Stimulated activated CD4-positive, alpha-beta T cell treated with anti-CD3 and anti-CD28 coated beads, Interleukin-1b, Interleukin-23, amount 100 ng/mL, for 24 hours (primary cell): ENCODE measurements at places on chromosomes 11 and 22.

GRCh38 chr11:96275801-96276594 is 67.0 kb downstream of the MAML2 start:
- no peak for DNase-seq

GRCh38 chr11:12066799-12067508 is 43.4 kb upstream of the MICAL2 start:
- DNase-seq: no peak

GRCh38 chr22:50625568-50626313 is 2.2 kb downstream of the ARSA start:
- DNase-seq: no peak

DNA sequence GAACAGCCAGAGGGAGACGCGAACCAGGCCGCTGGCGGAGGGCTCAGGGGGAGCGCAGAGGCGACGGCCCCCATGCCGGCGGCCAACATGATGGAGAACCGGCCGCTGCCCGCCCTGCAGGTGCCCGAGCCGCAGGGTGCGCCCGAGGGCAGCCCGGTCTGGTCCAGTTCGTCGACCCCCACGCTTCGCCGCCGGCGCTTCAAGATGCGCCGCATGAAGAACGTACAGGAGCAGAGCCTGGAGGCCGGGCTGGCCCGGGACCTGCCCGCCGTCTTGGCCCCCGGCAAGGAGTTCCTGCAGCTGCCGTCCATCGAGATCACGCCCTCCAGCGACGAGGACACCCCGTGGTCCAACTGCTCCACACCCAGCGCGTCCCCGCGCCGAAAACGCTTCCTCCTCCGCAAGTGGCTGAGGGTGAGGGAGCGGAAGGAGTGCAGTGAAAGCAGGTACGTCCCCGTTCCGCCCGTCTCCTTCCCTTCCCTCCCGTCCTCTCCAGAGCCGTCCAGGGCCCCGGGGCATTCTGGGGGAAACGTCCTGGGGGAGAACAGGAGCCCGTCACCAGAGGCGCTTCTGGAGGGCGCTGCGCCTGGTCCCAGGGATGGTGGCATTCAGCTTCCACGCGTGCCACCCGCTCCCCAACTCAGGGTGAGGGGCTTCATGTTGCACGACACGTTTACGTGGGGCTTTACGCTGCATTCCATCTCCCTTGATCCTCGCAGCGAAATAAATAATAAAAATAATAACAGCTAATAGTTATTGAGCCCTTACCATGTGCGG is 840 bp downstream of the GRAMD1B start:
- peak; percentile 15 for DNase-seq

- no peak for DNase-seq
Observed at GRCh38 chr22:42294034-42294985, 23.9 kb upstream of the TCF20 start.

DNA sequence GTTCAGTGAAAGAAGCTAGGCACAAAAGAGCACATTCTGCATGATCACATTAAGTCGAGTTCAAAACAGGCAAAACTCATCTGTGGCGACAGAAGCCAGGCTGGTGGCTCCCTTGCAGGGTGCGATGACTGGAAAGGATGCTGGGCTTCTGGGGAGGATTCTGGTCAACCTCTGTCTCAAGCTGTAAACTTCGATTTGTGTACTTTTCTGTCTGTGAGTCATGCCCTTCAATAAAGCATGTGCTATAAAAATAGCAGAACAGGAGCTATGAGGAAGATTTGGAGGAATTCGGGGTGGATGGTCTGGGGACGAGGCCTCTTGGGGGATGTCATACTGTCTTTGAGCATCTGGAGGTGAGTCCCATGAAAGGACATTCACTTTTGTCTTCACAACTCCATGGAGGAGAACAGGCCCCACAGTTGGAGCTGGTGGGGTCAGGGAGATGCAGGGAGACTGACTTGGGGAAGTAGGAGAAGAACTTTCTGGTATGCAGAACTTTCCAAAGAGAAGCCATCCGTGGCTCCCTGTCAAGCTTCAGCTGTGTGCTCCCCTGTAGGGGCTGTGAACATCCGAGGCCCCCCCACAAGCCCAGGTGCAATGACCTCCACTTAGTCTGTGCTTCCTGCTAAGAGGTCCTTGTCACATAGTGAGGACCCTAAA is 77.8 kb upstream of the LINC01488 start:
- DNase-seq: no peak

GRCh38 chr11:75338516-75339208 is 12.8 kb downstream of the ARRB1 start:
- DNase-seq: no peak
